Lung microvascular endothelial cell (primary cell): ENCODE measurements at places on chromosomes 2 and 18.

- DNase-seq: no peak
Measured at GRCh38 chr2:98085649-98086048, 1.3 kb upstream of the VWA3B start.

DNA sequence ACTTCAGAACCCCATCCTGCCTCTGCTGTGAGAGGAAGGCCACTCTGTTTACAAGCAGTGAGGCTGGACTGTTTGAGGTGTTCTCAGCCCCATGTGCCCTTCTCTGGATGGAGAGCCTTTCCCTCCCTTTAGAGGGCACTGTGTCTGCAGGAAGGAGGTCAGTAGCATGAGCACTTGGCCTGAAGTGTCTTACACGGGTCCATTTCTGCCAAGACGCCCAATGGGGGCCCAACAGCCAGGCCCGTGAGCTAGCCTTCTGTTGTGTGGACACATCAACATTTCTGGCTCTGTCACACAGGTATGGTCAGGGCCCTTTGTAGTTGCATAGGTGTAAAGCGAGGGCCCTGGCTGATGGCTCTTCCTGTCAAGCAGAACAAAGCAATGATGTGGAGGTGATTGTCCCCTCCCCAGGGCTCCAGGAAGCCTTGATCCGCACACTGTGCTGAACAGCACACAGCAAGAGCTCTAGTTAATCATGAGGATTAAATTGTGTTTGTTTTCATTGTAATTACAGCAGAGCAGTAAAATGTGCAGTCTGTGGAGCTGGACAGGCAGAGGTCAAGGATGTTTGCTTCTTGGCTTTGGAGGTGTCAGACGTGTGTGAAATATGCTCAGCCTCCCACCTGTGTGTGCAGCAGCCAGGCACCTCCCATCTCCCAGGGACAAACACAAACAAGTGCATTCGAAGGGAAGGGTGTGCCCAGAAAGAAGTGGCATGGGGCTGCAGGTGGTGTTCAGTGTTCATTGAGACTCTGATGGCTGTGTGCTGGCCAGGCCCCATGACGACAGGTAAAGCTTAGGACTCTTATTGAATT is 132.1 kb downstream of the SH3RF3 start:
- peak; percentile 59 for DNase-seq

- DNase-seq: peak; percentile 62
Measured at GRCh38 chr2:18749912-18750526, 160.7 kb upstream of the NT5C1B start.

- DNase-seq: no peak
Measured at GRCh38 chr2:46829231-46829995, 86.2 kb downstream of the MCFD2 start.

- no peak for DNase-seq
Measured at GRCh38 chr2:1978706-1979105, 234.4 kb upstream of the PXDN start.

DNA sequence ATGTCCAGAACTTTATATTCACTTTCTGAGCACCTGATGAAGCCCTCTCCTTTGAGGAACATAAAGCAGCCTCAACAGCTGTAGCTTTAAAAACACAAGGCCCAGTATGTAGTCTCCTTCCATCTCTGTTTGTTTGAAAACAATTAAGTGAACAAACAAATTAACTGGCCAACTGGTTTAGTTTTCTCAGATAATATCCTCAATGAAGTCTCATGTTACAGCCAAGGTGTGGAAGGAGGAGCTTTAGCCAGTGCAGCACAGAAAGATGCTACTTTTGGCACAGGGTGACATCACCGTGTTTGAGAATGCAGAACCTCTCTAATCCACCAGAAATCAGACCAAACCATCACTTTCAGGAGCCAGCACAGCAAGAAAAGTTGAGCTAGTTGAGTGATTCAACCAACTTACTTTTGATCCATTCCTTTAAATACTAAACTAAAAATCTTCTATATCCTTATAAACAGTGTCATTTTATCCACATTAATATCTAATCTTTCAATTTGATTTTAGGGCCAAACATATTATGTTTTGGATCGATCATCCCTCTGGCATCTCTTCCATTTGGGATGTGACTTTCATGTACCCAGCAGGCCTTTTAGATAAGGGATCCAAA is 488.7 kb downstream of the ARHGAP15 start:
- no peak for DNase-seq

DNA sequence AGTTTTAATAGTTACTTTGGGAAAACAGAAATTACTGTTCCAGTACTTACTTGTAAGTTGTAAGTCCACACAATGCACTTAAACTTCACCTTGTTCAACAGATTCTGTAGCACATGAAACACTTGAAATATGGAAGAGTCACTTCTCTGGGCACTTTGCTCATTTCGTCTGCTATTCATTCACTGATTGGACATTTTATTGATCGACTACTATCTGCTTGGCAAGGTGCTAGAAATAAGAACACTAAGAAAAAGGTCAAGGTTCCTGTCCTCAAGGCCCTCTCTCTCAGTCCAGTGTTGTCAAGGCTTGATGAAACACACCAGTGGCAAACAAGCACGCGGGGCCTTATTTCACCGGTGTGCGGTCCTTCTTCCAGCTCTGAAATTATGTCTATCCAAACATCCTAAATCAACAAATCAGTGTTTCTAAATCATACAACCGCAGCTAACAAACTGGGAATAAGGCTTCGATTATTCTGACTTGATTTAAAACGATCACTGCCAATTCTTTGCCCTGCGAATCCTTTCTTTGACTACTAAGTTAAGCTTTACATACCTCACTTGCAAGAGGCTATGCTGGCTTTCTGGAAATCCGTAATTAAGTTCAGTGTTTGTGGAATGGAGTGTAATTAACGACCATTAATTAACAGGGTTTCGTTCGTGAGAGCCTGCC is 780 bp upstream of the ITGAV start:
- DNase-seq: no peak

GRCh38 chr2:224284134-224284946 is 117.6 kb downstream of the FAM124B start:
- peak; percentile 17 for DNase-seq

GRCh38 chr2:43491065-43491639 is 104.7 kb downstream of the THADA start:
- DNase-seq: no peak

GRCh38 chr2:37379881-37380296 is 35.5 kb downstream of the QPCT start:
- peak; percentile 91 for DNase-seq
